ENCODE measurements at places on chromosomes 2 and 18.

GRCh38 chr2:4020649-4021048 lies 317.3 kb downstream of the DCDC2C start:
- DNase-seq: no peak

GRCh38 chr2:12821656-12822055 lies 104.9 kb downstream of the TRIB2 start:
- no peak for DNase-seq

DNA sequence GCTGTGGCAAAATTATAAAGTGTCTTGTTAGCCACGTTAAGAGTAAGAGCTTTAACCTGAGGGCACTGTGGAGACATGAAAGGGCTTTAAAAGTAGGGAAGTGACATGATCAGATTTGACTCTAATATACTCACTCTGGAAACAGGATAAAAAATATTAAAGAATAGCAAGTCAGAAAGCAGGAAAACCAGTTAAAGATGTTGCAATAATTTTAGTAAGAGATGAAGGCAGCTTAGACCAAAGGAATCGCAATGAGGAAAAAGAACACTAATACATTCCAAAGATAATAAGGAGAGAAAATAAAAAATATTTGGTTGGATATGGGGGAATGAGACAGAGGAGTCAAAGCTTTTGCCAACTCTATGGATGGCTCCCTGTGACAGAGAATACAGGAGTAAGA lies 183.8 kb downstream of the DYM start:
- no peak for DNase-seq

GRCh38 chr2:219433666-219434467 lies 776 bp upstream of the SPEG start:
- DNase-seq: no peak

DNA sequence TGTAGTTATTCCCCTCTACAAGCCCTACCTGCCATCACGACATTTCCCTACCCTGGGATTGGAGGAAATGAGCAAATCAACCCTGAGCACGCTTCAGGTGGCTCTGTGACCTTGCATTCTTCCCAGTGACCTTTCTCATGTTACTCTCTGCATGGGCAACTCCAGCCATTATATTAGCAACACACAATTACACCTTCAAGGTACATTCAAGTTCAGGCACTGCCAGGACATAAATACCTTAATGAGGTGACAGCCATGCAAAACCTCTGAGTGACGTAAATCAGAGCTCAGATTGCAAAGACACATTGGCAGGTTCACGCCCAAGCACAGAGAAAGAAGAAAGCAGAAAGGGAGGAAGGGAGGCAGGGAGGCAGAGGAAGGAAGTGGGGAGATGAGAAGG lies 68.7 kb upstream of the ALK start:
- DNase-seq: no peak

DNA sequence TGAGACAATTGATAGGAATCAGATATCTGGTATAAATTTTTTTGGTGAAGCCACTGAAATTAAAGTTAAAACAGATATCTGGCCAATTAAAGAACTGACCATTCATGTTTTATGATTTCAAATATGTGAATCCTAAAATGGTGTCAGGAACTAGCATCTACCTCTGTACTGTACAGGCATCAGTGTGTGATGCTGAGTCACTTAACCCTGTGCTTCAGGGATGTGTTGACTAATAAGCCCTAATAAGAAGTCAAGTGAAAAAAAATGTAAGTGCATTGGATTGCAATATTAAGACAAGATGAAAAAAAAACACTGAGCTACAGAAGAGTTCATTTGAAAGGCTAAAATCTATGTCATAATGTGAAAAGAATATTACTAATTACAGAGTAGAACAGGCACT lies 9.1 kb upstream of the UNC80 start:
- no peak for DNase-seq

DNA sequence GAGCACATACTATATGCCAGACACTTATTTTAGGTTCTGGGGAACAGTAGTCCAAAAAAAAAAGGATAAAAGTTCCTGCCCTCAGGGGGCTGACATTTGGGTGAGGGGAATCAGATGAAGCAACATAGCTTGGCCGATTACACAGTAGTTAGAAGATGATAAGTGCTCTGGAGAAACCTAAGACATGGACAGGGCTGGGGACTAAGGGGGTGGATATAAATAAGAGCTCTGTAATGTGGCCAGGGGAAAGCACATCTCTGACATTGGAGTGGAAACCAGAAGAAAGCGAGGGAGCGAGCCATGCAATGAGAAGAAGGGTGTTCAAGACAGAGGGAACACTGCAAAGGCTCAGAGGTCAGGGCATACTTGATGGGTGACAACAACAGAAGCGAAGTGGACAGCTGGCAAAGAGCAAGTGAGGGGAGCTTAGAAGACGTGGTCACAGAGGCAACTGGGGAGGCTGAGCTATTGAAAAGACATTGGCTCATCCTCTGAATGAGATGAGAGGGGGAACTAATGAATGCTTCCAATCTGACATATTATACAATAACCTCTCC lies 11.4 kb downstream of the TMEM182 start:
- no peak for DNase-seq

- no peak for DNase-seq
Measured at GRCh38 chr2:113175042-113175628, 1.4 kb downstream of the PSD4 start.

- DNase-seq: no peak
Measured at GRCh38 chr2:60053791-60054190, 499.7 kb downstream of the BCL11A start.

- DNase-seq: no peak
Measured at GRCh38 chr2:75241696-75242095, 42.4 kb upstream of the TACR1 start.

DNA sequence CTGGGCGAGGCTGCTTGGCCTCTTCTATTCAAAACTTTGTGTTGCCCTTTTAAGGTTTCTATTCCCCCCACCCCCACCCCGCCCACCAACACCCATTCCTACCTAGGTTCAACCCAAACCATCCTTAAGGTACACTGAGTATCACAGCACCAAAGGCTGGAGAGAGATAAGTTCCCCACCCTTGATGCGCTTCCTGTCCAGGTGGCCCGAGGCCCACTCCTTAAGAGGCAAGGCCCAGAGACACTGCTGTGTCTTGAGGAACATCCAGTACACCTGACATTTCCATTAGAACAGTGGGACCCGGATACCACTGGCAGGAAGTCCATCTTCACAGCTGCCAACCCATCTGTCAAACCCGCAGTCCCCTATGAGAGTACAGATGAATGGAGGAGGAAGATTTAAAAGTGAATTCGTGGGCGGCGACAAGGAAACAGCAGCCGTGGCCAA lies 277 bp upstream of the INPP1 start:
- no peak for DNase-seq

DNA sequence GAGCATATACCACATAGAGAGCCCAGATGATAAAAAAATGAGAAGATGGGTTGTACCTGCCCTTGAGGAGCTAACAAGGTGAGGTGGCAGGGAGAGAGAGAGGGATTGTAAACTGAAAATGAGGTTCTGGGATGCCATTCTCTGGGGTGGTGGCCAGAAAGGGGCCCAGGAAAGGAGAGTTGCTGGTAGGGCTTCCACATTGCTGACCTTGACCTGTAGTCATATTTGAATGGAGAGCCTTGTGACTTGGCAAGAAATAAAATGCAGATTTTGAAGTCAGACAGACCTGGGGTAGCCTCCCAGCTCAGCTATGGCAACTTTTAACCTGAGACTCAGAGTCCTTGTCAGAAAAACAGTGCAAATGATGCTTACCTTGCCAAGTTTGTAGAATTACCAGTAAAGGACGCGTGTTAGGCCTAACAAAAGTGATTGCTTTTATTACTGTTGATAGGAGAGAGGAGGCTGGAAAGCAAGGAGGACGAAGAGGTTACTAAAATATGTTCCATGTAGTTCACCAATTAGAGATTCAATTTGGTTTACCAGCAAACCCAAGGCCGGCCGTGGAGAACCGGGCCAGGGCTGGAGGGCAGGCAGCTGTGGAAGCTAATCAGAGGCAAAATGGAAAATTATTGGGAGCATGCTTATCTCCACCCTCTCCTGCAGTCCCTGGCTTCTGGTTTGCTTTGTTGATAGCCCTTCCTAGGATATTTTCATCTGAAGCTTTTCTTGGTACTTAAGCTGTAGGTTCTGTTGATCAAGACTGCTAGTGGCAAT lies 3.9 kb downstream of the NPAS2 start:
- no peak for DNase-seq

GRCh38 chr2:114933671-114934241 lies 491.3 kb downstream of the DPP10 start:
- DNase-seq: no peak

DNA sequence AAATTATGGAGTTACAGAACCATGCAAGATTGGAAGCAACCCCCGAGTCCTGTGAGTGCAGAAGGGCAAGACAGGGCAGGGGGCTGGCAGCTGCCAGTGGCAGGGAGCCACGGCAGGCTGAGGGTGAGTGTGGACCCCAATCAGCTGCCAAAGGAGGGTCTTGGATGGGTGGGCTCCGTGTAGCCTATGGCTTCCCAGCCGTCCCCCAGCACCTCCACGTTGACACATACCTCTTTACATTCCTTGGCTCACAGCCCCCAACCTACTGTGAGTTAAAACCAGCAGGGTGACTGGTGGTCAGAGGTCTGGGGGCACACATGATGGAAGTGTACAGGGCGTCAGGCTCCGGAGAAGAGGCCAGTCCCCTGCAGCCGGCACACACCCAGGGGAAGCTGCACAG lies 60.9 kb upstream of the SALL3 start:
- DNase-seq: no peak

DNA sequence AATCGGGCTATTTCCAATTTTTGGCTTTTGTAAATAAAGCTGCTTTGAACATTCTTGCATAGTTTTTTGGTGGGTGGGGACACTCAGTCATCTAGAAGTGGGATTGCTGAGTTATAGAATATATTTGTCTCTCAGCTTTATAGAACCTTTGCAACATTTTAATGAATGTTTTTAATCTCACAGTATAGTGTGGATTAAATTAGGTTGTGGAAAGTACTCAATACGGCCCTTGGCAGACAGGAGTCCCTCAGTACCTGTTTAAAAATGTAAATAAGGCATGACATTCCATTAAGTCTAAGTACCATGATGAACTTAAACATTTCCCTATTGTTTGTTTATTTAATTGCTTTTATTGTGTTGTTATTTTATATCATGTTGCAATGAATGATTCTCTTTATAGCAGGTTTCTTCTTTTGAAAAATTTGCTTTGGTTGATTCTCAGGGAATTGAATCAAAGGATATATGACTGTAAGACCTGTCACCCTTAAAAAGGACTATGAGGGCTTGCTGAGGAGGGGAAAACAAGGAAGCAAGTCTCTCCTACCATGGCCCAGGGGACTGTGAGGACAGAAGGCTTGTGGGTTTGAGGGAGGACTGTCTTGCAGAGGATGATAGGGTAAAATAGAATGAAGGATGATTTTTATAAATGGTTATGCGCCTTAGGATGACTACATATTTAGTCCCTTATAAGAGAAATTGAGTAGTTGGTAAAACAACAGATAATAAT lies 165.1 kb downstream of the RPIA start:
- no peak for DNase-seq

DNA sequence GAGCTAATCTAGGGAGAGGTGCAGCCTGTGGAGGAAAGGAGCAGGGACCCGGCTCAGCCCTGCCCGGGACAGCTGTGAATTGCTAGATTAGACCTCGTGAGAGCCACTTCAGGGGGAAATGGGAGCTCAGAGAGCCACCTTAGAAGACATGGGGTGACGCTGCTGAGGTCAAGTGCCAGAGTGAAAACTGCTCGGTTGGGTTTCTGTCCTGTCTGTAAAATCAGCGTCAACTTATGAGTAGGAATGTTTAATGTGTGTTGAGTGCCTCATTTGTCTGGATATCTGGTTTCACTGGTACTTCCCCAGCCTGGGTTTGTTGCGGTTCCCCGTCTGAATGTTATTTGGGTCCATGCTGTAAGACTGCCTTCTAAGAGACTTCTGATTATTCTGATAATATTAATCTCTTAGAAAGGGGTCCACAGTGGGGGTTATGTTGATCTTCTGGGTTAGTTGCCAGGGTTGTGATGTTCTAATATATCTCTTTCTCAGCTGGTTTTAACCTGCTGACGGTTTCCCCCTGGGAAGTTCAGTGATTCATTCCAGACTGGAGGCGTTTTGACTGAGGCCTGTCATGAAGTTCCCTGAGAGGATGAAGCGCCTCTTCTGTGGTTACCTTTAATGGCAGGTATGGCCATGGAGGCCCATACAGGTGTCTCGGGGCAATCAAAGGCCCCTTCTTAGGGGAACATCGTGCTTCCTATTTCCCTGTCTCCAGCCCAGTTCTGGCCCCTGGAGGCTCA lies 175.9 kb downstream of the SH3RF3 start:
- no peak for DNase-seq

GRCh38 chr18:6881034-6881820 lies 151.7 kb downstream of the ARHGAP28 start:
- no peak for DNase-seq

DNA sequence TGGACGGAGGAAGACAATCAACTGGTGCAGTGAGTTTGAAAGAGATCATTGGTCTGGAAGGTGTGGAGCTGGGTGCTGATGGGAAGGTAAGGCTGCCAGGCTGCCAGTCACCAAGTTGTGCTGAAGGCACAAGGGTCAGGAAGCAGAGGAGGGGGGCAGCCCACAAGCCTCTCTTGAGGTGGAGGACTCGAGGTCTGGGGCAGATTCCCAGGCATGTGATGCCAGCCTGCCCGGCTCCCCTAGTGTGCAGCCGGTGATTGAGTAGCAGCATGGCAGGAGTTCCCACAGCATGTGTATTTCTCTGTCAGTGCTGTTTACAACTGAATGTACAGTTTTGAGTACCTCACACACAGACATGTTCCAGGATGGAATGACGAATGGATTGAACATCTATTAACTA lies 99.3 kb downstream of the CABLES1 start:
- no peak for DNase-seq

GRCh38 chr2:58951722-58952121 lies 710.6 kb upstream of the FANCL start:
- DNase-seq: no peak

DNA sequence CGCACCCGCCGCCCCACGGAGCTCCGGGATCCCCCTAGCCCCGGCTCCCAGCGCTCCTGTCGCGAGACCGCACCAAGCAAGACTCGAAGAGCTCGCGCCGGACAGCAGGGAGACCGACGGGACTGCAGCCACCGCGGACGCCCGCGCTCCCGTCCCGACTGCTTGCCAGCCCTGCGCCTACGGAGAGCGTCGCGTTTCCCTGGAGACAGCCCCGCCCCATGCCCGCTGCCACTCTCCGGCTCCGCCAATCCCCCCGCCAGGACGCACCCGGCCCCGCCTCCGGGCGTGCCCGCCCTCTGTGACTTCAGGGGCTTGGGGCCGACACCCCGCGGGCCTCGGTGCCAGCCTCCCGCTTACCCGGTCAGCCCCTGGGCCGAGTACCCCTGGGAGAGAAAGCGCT lies at the start of gene ANKMY1:
TSS of gene ANKMY1 (minus strand) at position 181 of the 400 bp plus-strand sequence. CDS start 653 bp downstream, outside the sequence.
- no peak for DNase-seq

GRCh38 chr18:2180586-2180985 lies 390.7 kb downstream of the METTL4 start:
- DNase-seq: no peak

- no peak for DNase-seq
Measured at GRCh38 chr2:118274841-118275510, 186.7 kb downstream of the INSIG2 start.

GRCh38 chr2:232744963-232745362 lies 31.4 kb downstream of the KCNJ13 start:
- DNase-seq: no peak

- DNase-seq: no peak
Measured at GRCh38 chr2:100390001-100390940, 27.2 kb downstream of the CHST10 start.

- no peak for DNase-seq
Measured at GRCh38 chr2:2026252-2026831, 282.0 kb upstream of the PXDN start.

GRCh38 chr2:235206980-235207579 lies 255.3 kb downstream of the SH3BP4 start:
- DNase-seq: no peak

GRCh38 chr2:229660391-229660790 lies 54.0 kb downstream of the DNER start:
- no peak for DNase-seq

All from activated naive CD4-positive, alpha-beta T cell (primary cell).